Activated CD4-positive, alpha-beta T cell treated with anti-CD3 and anti-CD28 coated beads, Interleukin-2, amount 50 U/mL, for 16 hours (primary cell): ENCODE measurements at places on chromosomes 4 and X.
A peak's percentile ranks its signal among the peaks of the same experiment; 100 is the strongest.

DNA sequence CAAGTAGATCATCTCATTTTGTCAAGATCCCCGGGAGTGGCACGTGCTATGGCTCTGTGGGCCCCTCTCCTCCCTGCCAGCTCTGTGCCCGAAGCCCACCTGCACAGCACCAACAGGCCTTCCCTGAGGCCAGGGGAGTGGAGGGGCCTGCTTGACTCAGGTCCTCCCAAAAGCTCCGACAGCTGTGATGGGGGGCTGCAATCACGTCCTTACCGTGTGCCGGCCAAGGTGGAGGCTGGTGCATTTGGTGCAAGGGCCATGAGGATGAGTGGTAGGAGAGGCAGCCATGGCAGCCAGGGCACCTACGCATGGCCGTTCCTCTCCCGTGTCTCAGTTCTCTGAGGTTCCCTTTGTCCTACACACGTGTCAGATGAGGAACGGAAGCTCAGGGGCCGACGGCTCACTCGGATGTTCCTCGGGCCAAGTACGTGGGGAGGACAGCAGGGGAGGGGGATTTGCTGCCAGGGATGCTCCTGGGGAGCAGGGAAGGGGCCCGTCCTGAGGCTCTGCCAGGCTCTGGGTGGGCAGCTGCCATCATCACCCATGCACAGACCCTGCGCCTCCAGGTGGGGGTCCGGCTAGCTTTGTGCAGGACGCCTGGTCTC, 95.8 kb downstream of the HMX1 start:
- no peak for DNase-seq

GRCh38 chr4:125486351-125486750, 171.6 kb downstream of the FAT4 start:
- DNase-seq: no peak

GRCh38 chr4:39410415-39410814, 3.7 kb downstream of the KLB start:
- no peak for DNase-seq

- DNase-seq: no peak
These were observed 3.9 kb downstream of the L1CAM start for GRCh38 chrX:153882086-153882498.

- DNase-seq: no peak
These were observed 852 bp upstream of the WDR44 start for GRCh38 chrX:118345045-118345463.

GRCh38 chrX:148664995-148665394, 164.6 kb downstream of the AFF2 start:
- DNase-seq: no peak

DNA sequence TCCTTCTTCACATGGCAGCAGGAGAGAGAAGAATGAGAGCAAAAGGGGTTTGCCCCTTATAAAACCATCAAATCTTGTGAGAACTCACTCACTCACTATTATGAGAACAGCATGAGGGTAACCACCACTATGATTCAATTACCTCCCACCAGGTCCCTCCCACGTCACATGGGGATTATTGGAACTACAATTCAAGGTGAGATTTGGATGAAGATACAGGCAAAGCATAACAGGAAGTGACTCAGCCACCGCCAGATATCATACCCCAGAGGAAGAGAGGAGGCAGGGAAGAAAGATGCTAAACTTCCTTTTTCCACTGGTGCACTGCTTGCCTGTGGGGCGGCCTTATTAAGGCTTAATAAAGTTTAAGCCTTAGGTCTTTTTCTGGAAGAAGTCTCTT, 766.1 kb downstream of the KCTD8 start:
- DNase-seq: no peak

DNA sequence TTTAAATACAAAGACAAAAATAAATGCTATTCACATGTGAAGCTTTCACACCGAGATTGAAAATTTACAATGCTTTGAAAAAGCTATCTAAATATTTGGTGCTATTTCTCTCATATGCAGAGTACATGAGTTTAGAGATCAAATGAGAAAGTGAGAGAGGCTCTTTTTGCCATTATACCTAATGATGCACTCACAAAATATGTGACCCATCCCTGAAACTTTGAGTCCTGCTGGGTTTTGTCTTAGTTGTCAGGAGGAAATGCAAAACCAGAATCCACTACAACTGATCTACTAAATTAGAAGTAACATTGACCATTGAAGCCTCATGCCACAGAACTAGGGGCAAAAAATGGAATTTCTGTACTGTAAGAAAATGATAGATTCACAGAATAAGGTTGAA, 251.7 kb downstream of the MAPK10 start:
- no peak for DNase-seq

- no peak for DNase-seq
These were observed 69.8 kb downstream of the ANXA3 start for GRCh38 chr4:78621395-78621794.

DNA sequence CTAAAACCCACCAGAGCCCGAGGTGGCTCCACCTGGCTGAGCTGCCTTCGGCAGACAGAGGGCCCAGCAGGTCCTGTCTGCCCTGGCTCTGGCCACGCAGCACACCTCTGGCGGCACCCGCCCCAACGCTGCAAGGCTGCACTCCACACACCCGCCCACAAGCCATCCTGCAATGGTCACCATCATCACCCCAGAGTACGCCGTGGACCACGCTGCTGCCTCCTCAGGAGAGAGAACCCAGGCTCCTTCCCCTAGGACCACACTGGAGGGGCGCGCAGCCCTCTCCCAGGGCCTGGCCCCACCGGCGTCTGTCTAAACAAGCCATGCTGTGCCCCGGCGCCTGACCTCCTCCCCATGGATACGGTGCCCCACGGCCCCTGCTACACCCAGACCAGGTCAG, 39.6 kb upstream of the CPLX1 start:
- DNase-seq: no peak

GRCh38 chr4:116070283-116070682, 956.9 kb upstream of the NDST4 start:
- DNase-seq: no peak

DNA sequence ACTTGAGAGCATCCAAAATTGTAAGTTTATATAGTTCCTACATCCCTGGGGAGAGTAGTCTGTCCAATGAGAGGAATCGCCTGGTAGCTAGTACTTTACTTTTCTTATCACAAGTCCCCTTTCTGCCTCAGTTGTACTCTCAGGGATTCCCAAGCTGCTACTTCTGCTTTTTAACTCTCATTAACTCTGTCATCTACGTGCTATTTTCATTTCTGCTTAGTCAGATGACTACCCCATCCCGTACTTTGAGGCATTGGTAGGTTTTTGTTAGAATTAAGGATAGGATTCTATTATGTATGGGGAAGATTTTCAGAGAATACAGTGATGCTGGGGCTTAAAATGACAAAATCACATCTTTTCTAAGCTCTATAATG, 24.7 kb downstream of the RBPJ start:
- DNase-seq: no peak

DNA sequence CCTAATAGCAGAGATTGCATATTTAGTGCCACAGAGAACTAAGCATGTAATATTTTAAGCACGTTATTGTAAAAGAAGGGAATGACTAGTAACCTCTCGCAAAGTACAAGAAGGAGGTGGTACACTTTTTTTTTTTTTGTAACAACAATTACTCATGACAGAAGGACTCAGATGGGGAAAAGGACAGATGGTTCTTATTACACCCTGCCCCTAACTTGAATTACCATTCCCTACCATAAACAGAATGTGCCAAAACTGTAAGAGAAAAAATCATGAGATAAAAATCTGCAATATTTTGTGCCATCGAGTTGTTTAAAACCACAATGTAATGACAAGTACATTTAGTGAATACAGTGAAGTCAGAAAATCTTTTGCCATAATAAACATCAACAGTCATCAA, 33.0 kb upstream of the RAPGEF2 start:
- no peak for DNase-seq

DNA sequence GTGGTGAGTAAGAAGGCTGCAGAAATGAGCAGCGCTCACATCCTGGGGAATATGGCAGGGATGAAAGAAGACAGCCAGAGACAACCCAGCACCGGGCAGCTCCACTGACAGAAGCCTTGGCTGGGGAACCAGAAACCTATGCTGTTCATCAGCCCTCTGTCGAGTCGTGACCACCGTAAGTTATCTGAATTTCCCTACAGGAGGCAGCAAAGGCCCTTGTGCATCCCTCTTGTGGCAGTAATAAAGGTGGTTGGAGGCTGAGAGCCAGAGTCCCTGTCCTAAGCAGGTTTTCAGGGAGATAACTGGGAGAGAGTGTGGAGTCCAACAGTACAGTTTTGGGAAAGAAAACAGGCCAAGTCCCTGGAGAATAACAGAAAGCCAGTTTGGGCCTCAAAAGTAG, 194.0 kb upstream of the BOD1L1 start:
- no peak for DNase-seq

DNA sequence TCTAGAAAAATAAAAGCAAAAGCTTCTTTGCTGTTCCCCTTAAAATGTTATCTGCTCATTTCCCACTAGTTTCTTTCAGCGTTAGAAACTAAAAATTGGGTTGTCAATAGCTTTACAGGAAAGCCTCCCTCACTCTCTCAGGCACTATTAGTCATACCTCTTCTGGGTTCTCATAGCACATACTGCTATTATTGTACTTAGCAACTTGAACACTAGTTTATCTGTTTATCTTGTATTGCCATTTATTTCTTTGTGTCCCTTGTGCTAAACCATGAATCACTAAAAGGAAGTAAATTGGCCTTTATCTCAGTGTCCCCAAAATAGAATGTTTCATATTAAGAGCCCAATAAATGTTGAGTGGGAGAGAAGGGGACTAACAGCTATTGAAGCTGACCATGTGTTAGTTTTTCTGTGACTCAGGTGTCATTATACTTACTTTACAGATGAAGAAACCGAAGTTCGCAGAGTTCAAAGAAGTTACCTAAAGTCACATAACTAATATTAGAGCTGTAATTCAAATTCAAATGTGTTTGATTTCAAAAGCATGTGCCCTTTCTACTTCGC, 124.8 kb upstream of the CITED1 start:
- no peak for DNase-seq

- DNase-seq: no peak
These were observed 407.6 kb downstream of the ANKRD50 start for GRCh38 chr4:124304941-124305340.

- no peak for DNase-seq
These were observed 208.1 kb upstream of the IL1RAPL1 start for GRCh38 chrX:28379103-28379502.

DNA sequence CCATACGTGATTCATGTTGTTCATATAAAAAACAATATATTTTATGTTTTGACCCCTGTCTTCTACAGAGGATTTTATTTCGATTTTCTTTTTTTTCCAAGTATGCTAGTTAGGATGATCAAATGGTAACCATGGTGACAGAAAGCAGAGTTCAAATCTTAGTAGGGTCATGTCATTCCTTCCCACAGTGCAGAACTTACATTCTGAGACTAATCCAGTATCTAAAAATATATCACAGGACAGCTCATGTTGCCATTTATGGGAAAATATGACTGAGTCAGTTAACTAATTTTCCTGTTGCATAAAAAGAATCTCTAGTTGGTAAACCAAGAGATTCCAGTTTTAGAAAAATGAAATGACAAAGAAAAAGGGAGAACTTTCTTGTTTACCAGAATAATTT, 209.5 kb downstream of the PARM1 start:
- DNase-seq: no peak

GRCh38 chrX:57771689-57772088, 91.6 kb upstream of the NLRP2B start:
- DNase-seq: no peak

DNA sequence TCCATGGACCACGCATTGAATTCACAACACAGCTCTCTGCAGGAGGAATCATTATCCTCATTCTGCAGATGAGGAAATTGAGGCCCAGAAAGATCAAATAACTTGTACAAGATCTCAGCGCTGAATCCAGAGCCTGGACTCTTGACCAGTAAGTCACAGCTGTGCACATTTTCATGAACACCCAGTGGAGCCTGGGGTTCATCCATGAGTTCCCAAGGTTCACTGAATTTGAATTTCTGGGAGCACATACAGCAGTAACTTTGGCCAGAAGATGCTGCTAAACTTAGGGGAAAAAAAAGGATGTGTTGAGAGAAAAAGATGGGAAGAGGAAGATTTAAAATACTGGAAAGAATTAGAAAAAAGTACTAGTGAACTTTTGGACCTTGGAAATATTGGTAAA, 218.7 kb upstream of the PPARGC1A start:
- DNase-seq: no peak

GRCh38 chr4:110489901-110490508, 14.1 kb downstream of the ENPEP start:
- DNase-seq: no peak

- DNase-seq: no peak
These were observed 42.7 kb upstream of the ZCCHC12 start for GRCh38 chrX:118780911-118781310.

GRCh38 chr4:27742816-27743215, 882.2 kb downstream of the STIM2 start:
- DNase-seq: no peak

- DNase-seq: peak; percentile 5
These were observed 41.9 kb downstream of the COL4A6 start for GRCh38 chrX:108396188-108396891.

- DNase-seq: no peak
These were observed 247.7 kb downstream of the RAB28 start for GRCh38 chr4:13236485-13236884.

GRCh38 chr4:123747016-123747415, 350.4 kb downstream of the SPRY1 start:
- DNase-seq: no peak

- DNase-seq: no peak
These were observed 29.0 kb downstream of the NKX3-2 start for GRCh38 chr4:13515268-13515667.

- no peak for DNase-seq
These were observed 2164.8 kb upstream of the AGA start for GRCh38 chr4:179607003-179607402.

GRCh38 chr4:11732155-11732554, 303.5 kb upstream of the HS3ST1 start:
- no peak for DNase-seq

DNA sequence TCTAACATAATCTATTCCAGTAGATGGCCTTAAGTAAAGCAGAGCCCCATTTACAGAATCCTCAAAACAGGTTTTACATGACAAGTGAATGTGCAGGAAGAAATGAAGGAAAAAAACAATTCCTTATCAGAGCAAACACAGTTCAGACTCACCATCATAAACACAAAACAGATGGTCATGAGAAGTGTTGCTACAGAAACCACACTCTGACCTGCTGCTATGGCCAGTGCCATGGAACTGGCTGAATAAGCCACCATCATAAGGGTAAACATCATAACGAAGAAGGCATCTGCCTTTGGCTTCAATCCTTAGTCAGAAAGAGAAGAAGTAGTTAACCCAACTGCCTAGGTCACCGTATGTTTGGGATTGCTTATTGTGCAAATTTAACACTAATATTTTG, 61.1 kb downstream of the ABCG2 start:
- no peak for DNase-seq

DNA sequence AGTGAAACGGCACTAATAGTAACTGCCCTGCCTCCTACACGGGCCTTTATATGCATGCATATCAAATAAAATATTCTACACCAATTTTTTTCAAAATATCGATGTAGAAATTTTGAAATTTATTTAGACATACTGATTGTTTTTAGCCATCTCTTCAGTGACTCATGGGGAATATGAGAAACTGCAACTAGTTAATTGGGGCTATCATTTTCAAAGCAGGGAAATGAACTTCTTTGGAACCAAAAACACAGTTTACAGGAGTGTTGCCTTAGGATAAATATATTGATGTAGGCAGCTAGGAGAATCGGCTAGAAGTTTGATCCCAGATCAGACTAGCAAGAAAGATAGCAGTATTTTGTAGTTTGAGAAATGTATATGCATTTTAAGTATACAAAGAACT, 1010.8 kb upstream of the AGA start:
- no peak for DNase-seq
